GM04504 (cell line): ENCODE measurements at places on chromosomes 1 and 21.

GRCh38 chr1:200258447-200259375 is 151.1 kb downstream of the ZNF281 start:
- DNase-seq: no peak

DNA sequence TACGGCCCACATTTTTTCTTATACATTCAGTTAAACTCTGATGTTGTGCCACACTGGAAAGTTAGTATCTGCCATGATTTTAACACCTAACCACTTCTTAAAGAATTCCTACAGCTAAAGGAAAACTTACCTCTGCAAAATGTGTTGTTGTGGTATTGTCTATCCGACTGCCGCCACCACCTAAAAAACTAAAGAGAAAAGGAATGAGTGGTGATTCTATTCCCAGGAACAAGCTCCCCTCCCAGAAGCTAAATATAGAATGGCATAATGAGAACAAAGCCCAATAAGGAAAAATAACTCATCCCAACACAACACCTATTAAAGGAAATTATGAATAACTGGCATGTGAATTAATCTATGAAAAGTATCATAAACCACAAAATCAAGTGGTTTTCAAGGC is 39.5 kb downstream of the RNF115 start:
- no peak for DNase-seq

DNA sequence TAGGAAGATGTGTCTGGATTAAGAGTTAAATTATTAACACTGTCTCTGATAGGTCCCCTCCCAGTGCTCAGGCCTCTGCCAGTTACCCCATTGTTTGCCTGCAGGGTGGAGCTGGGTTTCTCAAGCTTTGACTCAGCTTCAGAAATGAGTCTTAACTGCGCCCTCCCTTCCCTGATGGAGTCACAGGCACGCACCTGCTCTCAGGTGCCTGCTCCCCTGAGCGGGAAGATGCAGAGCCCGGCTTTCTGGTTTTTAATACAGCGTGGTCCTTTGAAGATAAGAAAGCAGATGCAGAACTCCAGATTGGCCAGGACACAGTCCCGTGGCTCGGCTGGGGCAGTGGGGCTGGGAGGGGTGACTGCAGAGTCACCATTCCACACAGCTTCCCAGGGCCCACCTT is 3.2 kb upstream of the SPRR4 start:
- DNase-seq: no peak

- DNase-seq: no peak
Measured at GRCh38 chr1:211851174-211851573, 20.6 kb upstream of the LPGAT1 start.

DNA sequence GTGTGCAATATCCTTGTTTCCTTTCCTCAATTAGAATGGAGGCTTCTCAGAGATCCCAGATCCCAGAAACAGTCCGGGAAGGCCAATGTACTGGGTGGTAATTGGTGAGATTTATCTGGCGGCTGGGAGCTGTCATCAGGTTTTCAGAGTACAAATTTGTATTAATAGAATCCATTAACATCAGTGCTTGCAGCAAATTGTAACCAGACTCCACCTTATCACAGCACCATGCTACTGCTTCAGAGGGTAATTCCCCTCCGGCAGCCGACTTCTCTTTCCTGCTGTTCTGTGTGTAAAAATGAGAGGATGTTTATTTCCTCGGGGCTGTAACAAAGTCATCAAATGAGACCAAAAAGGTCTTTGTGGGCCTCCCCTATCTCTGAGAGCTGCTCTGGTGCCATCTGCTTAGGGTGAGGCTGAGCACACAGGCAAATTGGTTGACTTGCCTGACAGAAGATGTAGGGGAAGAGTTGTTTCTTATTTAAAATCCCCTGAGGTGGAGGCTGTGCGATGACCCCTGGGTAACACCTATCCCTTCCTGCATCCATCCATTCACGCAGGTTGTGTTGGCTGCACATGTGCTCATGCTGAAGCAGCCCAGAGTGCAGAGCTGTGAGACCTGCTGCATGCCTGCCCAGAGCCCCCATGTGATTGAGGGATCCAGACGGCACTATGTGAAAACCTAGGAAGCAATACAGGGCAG is 19.2 kb downstream of the NFASC start:
- no peak for DNase-seq

DNA sequence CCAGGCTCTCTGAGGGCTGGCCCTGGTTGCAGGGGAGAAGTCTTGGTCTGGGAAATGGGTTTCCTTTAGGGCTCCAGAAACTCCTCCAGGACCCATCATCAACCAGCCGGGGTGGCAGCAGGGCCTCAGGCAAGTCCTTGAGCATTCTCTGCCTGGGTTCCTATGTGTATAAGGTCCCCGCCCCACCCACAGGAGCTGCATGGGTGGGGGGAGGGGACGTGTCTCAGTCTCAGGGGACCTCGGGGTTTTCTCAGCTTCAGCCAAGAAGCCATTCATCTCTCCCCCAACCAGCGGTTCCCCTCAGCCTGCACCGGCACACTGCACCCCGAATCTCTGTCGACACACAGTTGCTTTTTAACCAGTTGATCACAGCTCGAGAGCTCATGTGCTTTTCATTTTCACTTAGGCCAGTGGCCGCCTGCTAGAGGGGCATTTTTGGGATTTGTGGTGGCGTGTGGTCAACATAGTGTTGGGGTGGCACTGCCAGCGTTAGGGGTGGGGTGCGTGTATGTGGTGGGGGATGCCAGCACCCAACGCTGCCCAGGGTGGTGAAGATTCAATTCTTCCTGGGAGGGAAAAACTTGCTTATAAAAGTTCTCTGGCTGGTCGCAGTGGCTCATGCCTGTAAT is 6.5 kb downstream of the RUNX3 start:
- DNase-seq: no peak

DNA sequence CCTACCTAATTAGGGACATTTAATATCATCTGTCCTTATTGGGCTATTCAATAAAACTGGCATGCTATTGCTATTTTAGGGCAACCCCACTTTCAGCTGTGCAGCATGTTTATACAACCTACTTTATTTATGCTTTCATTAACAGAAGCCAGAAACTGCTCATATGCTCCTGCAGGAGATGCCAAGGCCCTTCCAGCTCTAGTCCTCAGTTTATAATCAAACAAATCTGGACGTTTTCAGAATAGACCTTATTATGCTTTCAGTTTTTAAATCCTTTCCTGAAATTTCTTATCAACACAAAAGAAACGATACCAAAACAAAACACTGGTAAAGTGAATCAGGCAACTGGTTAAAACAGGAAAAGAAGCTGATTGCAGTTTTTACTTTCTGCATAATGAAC is 53.2 kb downstream of the PTGS2 start:
- DNase-seq: no peak

DNA sequence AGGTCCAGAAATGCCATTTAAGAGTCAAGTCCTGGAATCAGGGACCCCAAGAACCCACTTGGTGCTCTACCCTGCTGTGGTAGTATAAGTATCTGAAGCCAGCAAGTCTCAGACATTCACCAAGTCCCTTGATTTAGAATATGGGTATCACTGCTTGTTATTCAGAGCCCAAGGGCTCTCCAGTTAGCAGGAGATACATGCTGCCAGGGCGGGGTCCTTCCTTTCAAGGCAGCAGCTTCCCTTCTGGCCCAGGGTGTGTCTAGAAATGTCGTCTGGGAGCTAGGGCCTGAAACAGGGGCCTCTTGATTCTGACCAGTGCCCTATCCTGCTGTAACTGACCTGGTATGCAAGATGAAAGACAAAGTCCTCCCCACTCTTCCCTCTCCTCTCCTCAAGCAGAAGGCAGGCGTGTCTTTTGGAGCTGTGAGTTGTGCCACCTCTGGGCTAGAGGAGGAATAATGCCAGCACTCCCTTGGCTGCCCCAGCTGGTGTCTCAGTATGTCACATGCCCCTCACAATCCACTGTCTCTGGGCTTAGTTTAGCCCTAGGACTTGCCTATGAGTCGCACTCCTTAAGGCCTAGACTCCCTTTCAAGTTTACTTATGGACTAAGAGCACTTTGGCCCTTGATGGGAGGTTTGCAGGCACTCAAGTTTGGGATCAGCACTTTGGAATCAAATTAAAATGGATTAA is 200.2 kb downstream of the MRPL39 start:
- DNase-seq: no peak

GRCh38 chr1:58818075-58818474 is 34.2 kb upstream of the JUN start:
- DNase-seq: no peak

- DNase-seq: no peak
Measured at GRCh38 chr1:221469476-221469875, 272.4 kb downstream of the DUSP10 start.

DNA sequence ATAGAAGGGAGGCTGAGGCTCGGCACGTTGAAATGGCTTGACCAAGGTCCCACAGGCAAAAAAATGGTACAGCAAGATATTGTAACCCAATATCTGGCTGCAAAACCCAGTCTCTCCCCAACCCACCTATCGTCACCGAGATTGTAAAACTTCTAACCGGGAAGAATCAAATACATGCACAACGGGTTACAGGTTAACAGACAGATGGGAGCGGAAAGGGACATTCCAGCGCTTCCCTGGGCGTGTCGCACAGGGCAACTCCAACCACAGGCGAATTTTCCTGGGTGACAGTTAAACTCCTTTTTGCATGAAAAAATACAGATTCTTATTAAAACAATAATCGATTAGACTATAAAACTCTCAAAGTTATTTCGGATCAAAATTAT is 31.8 kb upstream of the JUN start:
- no peak for DNase-seq

DNA sequence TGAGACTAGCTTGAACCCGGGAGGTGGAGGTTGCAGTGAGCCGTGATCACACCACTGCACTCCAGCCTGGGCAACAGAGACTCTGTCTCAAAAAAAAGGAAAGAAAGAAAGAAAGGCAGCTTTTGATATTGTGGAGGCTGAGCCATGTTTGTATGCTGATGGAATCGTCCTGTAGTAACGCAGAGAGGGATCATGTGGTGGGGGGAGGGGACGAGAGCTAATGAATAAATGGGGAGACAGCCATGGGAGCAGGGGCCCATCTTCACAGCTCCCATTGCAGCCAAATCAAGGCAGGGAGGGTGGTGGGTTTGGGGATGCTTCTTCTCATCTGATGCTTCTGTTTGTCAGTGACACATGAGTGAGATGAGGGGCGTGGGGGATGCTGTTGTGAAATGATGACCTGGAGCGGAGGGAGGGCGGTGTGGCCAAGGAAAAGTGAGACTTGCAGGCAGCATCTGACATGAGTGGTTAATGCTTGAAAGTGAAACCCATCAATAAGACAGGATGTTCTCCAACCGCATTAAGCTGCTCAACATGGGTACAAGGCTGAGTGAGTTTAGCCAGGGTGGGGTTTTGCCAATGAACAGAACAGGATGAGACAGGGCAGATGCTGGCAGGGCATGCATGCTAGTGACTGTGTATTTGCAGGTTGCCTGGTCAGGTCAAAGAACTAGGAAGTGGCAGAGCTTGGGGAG is 16.7 kb downstream of the SPATA21 start:
- DNase-seq: no peak

GRCh38 chr1:42176902-42177519 is 12.5 kb upstream of the GUCA2A start:
- no peak for DNase-seq

DNA sequence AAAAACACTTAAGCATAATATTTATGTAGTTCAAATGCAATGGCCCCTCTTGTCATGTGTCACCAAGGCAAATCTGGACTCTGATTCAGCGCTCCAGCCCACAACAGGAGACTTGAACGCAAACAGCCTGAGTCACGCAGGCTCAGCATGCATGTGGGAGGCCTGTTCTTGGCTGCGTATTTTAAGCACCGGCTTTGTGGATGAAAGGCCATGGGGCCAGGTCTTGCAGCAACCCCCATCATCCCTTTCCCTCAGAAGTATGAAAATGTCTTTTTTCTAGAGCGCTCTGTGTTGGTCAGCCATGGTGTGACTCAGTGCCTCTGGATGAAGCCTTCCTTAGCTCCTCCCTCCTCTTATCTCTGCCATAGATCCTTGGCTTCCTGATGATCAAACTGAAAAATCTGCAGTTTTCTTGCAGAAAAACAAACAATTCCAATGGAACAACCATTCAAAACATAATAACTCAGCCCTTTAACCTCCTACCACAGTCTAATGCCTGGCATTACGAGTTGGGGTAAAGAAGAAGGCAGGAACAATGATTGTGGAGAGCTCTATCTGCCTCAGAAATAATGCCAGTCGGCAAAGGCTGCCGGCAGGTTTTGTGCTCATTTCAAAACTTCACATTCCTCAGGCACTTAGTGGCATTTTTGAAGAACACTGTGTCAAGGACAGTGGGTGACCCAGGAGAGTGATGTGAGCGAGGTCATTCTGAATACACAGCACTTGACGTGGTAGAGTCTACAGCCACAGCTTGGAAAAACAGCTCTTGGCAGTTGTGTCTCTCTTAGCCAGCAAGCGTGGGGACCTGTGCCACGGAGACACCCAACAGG is 167.5 kb downstream of the CLIC6 start:
- peak; percentile 98 for DNase-seq

DNA sequence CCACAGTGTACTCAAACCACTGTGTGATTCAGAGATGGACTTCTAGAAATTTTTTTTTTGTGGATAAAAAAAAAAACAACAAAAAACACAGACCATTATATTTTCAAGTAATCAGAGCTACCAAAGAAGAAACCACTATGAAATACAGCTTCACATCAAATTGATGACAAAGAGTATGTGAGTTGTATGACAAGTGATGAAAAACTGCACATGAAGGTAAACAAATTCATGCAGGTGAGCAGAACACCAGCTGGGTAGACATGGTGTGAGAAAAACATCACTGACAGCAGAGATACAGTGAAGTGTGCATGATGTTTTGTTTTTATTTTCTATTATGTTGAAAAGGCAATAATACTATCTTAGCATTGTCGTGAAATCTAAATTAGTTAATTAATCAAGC is 8.0 kb upstream of the PTPRC start:
- no peak for DNase-seq

DNA sequence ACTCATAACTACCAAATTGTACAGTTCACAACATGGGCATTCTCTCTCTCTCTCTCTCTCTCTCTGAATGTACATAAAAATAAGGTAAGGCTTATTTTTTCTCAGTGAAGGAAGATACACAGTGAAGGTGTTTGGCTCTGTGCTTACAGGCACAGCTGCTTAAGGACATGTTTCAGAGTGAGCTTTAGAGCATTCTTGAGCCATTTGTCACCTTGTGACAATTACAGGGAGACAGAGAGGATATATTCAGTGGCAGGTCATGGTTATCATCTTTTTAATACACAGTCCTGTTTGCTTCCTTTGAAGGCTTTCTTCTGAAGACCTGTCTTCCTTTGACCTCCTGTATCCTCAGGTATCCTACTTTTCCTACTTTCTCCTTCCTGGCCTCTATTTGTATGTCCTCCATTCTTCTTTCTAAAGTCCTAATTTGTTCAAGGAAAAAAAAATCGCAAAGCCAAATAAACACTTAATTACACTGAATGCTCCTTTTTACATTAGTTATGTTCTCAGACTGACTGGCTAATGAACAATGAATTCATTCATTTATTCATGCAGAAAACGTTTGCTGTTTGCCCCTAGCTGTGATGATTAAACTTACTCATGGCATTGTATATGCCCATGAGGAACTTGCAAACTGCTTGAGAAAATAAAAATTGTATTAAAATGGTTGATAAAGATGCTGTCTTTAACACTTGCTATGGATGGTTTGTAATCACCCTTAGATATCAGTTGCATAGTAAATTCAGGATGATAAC is 33.4 kb downstream of the HSD17B7 start:
- DNase-seq: no peak

- DNase-seq: peak; percentile 79
Measured at GRCh38 chr1:94729267-94729666, 90.9 kb upstream of the SLC44A3 start.

GRCh38 chr21:32099812-32100416 is 178.9 kb downstream of the MIS18A start:
- no peak for DNase-seq

GRCh38 chr1:220336391-220337031 is 64.3 kb upstream of the RAB3GAP2 start:
- no peak for DNase-seq
